ENCODE measurements at places on chromosomes 3 and 15.

DNA sequence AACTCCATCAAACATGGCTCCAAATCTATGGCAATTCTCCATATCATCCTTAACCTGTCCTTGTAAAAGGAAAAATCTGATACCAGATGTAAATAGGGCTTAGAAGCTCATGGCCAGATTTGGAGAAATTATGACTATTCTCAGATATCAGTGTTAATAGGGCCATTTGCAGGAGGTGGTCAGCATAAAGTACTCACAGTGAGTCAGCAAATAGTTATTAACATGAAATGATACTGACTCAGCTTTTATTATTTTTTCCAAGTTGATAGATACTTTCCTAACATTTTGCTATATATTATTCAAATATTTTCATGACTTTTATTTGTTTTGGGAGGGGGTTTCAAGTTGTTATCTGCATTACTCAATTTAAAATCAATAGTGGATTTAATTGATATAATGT is 255.8 kb downstream of the MFSD1 start:
- no peak for DNase-seq

GRCh38 chr3:187615630-187616029 is 54.6 kb downstream of the SST start:
- no peak for DNase-seq

GRCh38 chr3:46031269-46031668 is 4.0 kb upstream of the XCR1 start:
- no peak for DNase-seq

DNA sequence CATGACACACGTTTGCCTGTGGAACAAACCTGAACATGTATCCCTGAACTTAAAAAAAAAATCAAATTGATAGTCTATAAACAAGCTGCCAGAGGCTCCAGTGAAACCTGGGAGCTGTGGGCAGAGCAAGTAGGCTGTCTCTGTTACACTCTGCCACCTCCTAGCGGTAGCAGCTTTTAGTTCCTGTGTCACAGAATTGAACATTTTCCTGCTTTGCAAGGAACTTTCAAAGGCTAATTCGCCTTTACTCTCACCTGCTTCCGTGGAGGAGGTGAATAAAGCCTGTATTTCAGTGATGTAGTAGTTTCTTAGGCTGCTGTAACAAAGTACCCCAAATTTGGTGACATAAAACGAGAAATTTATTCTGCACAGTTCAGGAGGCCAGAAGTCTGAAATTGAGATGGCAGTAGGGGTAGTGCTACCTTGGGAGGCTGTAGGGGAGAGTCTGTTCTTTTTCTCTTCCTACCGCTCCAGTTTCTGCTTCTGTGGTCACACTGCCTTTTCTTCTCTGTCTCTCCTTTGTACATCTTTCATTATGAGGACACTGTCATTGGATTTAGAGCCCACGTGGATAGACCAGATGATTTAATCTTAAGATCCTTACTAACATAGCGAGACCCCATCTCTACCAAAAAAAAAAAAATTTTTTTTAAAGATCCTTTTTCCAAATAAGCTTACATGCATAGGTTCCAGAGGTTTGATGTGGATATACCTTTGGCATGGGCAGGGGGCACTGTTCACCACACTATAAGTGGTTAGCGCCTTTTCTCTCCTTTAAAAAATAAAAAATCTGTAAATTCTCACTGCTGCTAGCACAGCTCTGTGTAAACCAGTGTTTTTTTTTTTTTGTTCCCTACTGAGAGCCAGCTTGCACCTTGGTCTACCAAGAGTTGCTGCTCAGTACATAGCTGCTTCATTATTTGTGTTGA is 25.3 kb downstream of the FBXO22 start:
- no peak for DNase-seq

- no peak for DNase-seq
These were observed 30.4 kb downstream of the LSM3 start for GRCh38 chr3:14208977-14209394.

GRCh38 chr15:29352402-29352801 is 82.8 kb upstream of the NSMCE3 start:
- DNase-seq, result no peak

GRCh38 chr3:101270149-101270548 is 50.2 kb downstream of the IMPG2 start:
- DNase-seq, result no peak

DNA sequence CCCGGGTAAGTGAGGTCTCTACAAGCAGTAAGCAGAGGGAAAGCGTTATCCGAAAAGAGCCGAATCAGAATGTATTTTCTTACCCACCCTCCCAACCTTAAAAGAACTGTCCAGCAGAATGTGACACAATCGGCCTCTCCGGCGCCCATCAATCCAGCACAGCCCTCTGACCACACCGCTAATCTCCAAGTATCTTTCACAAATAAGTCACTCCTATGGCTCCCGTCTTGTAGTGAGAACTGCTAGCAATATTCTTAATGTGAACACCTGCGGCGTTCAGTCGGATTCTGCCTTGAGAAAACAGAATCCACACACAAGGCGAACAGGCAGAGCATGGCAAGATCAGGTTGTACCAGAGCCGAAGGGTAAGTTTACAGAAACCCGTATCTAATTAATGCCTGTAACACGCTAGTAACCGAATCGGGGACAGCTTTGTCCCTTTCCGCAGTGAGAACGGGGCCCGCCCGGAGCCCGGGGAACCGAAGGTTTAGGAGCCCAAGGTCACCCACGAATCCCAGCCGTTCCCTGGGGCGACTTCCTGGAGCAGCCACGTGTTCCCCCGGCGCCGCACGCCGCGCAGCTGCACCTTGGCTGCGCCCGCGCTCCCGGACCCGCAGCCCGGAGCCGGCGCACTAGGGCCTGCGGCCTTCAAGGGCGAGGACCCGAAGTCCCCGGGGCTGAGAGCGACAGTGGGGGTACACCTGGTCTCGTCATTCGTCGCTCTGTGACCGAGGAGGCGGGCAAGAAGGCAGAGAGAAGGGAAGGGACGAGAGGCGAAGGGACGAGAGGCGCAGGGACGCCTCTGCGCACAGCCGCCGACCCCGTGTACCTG is 672 bp downstream of the TFRC start:
- DNase-seq, result peak; percentile 44

- DNase-seq, result no peak
These were observed 12.4 kb upstream of the USP3 start for GRCh38 chr15:63491979-63492378.

GRCh38 chr3:134768837-134769236 is 26.2 kb upstream of the EPHB1 start:
- DNase-seq, result no peak

- no peak for DNase-seq
These were observed 227.6 kb downstream of the MBNL1 start for GRCh38 chr3:152496286-152496685.

GRCh38 chr3:127052121-127052561 is 69.2 kb downstream of the PLXNA1 start:
- no peak for DNase-seq

DNA sequence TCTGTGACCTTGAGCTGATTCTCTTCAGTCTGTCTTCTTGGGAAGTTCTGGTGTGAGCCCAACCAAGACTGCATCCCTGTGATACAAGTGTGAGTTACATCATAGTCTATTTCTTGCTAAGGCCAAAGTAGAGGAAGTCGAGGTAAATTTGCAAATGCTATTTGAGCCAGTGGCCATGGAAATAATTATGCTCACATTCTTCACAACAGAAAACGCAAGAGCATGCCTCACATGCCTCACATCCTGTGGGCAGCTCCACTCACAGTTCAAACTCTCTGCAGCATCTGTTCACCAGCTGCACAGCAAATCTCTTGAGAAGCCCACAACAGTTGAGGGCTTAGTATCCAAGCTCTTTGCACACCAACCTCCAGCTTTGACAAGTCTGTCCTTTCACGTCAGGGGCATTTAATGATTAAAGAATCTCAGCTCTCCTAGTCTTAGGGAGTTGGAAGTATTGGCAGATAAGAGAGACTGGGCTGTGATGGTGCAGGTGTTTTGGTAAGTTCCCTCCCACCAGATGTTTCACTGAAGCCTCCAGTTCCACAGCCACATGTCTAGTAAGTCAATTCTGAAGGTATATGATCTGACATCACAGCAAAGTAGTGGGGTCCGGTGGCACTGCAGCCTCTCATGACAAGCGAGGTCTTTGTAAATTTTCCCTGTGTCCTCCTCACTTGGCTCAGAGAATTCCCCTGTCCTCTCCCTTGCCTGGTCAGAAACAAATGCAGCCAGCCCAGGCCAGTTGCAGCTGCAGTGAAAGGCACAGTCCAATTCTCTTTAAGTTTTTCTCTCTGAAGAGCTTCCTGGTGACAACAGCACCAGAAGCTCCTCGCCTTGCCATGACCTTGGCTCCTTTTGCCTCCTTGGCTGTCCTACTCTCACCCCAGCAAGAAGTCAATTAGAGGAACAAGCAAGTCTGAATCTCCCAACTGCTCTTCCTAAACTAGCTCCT is 166.1 kb downstream of the SSR3 start:
- no peak for DNase-seq

GRCh38 chr3:151890721-151891141 is 17.3 kb downstream of the SUCNR1 start:
- no peak for DNase-seq

- DNase-seq, result no peak
These were observed 3.5 kb downstream of the DUSP7 start for GRCh38 chr3:52052831-52053306.

DNA sequence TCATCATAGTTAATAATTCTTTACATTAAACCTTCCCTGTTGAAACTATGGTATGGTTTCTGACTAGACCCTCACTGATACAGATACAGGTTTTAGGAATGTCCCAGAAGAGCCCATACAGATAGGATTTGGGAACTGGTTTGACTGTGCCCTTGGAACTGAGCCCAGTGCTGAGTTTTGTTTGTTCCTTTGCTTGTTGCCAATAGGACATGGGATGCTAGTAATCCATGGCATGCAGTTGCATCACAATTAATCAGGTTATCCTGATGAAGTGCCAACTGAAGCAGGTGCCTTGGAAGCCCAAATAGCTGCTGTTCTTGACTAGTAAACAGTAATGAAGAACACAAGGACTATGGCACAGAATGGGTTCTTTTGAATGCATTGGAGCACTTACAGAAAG is 230.6 kb downstream of the NEK10 start:
- DNase-seq, result no peak

DNA sequence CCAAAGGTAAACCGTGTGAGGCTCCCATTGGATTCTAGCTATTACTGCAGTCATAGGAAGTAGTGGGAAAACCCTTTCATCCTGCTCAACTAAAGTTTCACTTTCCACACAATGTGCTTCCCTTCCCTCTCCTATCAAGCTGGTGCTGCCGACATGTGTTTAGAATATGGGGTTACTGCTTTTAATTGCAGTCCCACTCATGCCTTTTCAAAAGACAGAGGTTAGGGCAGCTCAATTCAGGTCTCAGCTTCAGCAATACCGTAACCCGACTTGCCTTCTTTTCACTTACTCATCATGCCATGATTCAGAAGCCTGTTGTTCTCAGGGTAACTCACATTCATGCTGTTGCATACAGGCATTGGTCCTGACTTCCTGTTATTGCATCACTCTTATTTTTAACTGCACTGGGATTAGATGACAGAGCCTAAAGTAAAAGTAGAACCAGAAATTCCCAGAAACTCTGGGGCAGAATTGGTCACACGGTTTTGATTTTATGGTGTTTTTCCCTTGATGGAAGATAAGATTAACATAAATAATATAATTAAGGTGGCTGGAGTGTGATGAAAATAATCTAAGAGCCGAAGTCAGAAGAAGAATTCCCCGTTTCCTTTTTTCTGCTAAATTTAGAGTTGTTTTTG is 45.7 kb downstream of the C2CD4B start:
- DNase-seq, result peak; percentile 40

- DNase-seq, result no peak
These were observed 393.1 kb upstream of the ARRDC4 start for GRCh38 chr15:97567411-97567810.

DNA sequence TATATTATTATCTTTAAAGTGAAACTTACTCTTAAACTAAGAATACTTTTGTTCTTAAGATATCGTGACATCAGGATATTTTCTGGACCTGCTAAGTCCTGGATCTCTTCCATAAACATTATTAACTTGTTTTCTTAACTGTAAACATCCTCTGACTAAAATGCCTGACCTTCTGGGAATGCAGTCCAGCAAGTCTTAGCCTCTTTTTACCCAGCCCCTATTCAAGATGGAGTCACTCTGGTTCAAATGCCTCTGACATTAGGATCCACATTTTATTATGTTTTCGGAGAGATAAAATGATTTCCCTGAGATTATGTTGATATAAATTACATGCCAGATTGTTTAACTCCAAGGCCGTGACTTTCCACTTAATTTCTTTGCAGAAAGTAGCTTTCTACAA is 37.6 kb downstream of the OSTN start:
- no peak for DNase-seq

DNA sequence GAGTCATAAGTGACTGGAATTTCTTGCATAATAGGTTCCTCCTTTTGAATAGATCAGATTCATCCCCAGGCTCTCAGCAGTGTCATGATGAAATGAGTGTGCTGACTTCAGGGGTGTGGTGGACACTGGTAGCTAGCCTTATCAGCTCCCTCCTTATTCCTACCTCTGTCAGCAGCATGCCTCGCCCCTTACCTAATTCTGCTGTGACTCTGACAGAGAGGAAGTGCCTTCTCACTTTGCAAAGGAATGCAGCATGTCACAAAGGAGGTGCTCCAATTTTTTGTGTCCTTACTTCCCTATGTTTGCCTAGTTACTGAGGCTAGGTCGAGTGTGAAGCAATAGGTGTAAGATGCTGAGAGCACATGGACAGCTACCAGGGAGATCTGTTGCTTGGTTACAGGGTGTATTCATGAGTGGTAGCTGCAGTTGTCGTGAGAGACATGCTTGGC is 90.6 kb downstream of the TNFAIP8L3 start:
- DNase-seq, result no peak

DNA sequence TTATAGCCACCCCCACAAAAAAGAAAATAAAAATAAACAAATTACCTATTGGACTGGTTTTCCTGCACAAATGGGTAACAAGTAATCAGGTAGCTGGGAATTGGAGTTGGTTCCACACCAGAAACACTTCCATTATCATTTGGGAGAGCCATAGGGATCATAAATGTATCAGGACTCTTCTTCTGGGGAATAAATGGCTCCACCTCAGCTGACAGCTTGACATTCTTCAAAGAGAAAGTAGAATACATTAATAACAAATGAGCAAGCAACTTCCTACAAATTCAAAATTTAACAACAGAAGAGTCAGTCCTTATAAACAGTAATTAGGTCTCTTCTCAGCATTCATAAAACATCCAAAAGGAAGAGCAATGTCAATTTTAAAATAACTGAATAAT is 8.7 kb downstream of the SECISBP2L start:
- no peak for DNase-seq

- no peak for DNase-seq
These were observed 21.7 kb downstream of the GXYLT2 start for GRCh38 chr3:72909591-72909990.

- no peak for DNase-seq
These were observed 28.5 kb upstream of the KCNMB2 start for GRCh38 chr3:178507507-178508442.
